ENCODE measurements at places on chromosomes 7 and 10.

- no peak for DNase-seq
These were observed 84.6 kb downstream of the AKAP9 start for GRCh38 chr7:92025260-92025659.

GRCh38 chr7:114426824-114427223 is 12.2 kb downstream of the FOXP2 start:
- no peak for DNase-seq

GRCh38 chr10:62919776-62920175 is 103.6 kb upstream of the EGR2 start:
- no peak for DNase-seq

GRCh38 chr7:93310346-93310745 is 78.2 kb downstream of the VPS50 start:
- DNase-seq = no peak

GRCh38 chr7:151570366-151570915 is 50.7 kb upstream of the RHEB start:
- no peak for DNase-seq

DNA sequence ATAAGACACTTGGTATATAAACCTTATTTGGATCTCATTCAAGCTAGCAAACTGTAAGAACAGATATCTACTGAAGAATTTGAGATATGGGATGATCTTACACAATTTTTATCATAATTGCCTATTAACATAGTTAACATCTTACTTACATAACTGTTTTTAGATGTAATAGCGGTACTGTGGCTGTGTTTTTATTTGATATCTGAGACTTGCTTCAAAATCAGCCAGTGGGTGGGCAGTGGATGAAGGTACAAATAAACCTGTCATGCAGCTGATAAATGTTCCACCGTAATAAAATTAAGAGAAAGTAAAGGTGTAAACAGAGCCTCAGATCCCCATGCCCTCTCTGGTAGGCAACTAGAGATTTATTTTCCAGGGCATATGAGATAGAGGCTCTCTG is 28.4 kb upstream of the PTPRN2 start:
- no peak for DNase-seq

DNA sequence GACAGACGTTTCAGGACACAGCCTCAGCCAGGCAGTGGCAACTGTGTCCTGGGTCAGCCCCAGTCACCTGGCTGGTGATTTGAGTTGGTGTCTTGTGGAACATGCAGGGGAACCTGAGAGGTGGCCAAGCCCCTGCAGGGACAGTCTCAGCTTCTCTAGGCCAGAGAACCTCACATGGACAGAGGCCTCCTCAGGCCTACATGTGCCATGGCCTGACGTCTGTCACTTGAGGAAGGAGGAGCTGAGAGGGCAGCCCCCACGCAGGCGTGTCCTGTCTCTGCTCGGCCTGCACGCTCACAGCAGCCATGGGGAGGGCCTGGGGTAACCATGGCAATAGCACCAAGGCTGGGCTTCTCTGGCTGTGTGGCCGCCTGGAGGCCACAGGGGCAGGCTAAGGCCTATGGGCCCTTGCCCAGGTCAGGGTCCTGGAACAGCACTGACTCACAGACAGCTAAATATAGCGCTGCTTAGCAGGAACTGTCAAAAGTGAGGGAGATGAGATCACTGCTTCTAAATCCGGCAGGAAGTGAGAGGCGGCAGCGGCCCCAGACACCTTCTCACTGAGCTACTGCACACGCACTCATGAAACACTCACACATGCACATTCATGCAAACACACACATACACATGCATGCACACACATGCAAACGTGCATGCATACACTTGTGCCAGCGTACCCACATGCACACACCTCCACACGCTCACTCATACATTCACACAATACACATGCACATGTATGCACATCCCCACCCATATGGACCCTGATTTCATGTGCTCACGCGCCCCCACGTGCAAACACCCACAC is 57.0 kb downstream of the YKT6 start:
- DNase-seq = peak; percentile 45

- no peak for DNase-seq
These were observed 23.7 kb downstream of the PRKAR2B start for GRCh38 chr7:107068156-107068555.

GRCh38 chr7:16564909-16565426 is 38.3 kb downstream of the LRRC72 start:
- no peak for DNase-seq

- no peak for DNase-seq
These were observed 1.9 kb downstream of the MRPS33 start for GRCh38 chr7:141012696-141013344.

All from activated naive CD8-positive, alpha-beta T cell treated with anti-CD3 and anti-CD28 coated beads, Interleukin-2, amount 50 U/mL, for 16 hours (primary cell).